ENCODE measurements at places on chromosomes 7 and 10. TPM values are rescaled to one million over a fixed set of nuclear protein-coding genes. Genes with fewer than 3 reads are reported as not detected.

GRCh38 chr7:21383227-21384220, 44.4 kb upstream of the SP4 start:
- DNase-seq: no peak

DNA sequence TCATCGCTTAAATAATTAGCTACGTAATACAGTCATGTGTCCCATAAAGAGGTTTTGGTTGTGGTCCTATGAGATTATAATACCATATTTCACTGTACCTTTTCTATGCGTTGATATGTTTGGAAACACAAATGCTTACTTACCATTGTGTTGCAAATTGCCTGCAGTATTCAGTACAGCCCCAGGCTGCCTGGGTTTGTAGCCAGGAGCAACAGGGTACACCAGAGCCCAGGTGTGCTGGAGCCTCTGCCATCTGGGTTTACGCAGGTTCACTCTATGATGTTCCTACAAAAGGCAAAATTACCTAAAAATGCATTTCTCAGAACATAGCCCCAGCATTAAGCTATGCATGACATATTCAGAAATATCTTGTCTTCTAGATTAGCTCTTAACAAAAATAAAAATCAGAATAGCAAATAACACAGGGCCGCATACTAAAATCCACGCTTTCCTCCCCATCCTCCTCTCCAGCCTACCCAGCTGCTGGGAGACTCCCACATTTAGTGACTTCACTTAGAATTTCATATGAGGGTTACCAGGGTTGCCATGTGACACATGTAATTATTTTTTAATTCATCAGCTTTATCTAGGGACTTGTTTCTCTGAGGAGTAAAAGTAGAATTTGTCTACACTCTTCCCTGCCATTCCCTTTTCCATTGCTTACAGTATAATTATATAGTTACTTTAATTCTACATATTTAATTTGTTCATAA, 559.0 kb upstream of the ADARB2 start:
- DNase-seq: no peak

The MMRN2 gene
- 0.18 TPM for total RNA-seq

GRCh38 chr10:71697938-71698709, 21.5 kb downstream of the C10orf105 start:
- peak; percentile 52 for DNase-seq
